ENCODE measurements at places on chromosomes 3 and 15.

DNA sequence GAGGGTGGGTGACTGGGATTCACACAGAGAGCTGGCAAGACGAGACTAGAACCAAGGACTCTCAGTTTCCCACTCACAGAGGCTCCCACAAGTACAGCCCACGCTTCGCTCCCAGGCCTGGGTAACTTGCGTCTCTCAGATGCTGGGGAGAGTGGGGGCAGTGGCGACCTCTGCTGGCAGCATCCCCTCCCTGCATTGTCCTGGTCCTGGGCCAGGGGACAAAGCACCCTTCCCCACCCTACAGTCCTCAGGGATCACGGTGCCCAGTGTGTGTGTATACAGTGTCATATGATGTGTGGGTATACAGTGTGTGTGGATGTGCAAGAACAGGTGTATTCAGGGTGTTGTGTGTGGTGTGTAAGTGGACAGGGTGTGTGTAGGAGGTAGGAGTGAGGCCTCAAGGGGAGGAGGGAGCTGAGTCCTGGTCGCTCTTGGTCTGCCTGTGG, 12.8 kb downstream of the VILL start:
- DNase-seq = no peak

DNA sequence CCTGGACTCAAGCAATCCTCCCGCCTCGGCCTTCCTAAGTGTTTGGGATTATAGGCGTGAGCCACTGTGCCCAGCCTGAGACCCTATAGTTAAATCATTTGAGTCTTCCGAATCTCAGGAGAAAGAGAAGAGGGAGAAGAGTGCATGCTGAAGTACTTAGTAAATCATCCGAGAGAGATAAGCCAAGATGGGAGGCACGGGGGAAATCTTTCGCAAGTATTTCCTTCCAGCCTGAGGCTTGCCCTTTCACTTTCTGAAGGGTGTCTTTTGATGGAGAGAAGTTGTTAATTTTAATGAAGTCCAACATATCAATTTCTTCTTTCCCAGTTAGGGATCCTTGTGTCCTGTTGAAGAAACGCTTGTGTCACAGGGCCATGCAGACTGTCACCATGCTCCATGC, 97.1 kb upstream of the SLC6A6 start:
- DNase-seq = no peak

- no peak for DNase-seq
Measured at GRCh38 chr3:120569222-120570057, 26.7 kb upstream of the NDUFB4 start.

DNA sequence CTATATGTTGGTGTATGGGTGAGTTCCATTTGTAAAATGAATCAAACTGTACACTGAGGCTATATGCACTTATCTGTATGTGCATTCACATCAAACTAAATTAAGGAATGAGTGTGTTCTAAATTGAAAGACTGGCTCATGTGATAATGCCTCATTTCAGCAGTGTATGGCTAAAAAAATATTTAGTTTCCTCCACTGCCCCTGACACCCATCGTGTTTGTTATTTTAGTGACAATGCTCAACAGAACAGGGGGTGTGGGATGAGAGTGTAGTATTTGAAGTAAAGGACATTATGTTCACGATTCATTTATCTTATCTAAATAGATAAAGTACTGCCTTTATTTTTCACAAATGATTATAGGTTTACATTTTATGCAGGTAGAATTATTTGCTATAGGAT, 301.1 kb upstream of the ARPP21 start:
- DNase-seq = no peak

DNA sequence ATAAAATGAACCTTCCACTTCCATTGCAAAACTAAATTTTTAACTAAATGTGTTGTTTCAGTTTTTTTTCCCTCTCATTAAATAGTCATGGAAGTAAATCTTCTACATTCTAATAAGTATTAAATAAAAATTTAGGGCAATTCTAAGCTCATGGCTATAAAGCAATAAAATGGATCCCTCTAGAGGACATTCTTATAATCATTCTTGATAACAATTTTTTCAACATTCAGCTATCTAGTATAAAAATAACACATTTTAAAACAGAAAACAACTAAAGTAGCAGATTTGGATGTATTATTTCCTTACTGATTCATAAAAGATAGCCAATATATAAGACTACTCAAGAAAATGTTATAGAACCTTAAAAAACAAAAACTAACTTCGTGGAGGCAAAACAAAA, 393.1 kb downstream of the PLOD2 start:
- no peak for DNase-seq

DNA sequence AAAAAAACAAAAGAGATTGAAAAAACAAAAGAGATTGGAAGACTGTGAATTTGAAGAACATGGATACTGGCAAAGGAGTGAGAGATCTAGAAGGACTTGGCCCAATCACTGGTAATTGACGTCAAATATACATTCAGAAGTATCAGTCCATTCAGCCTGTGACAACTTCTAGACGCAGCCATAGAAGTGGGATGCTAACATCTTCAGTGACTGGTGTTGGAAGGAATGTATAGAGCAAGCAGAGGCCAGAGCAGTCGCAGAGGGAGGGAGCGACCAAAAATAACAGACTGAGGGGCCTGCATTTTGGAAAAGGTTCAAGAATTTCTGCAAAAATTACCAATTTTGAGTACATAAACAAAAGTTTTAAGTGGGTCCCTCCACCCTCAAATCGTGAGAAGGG, 473.3 kb downstream of the CADM2 start:
- no peak for DNase-seq

DNA sequence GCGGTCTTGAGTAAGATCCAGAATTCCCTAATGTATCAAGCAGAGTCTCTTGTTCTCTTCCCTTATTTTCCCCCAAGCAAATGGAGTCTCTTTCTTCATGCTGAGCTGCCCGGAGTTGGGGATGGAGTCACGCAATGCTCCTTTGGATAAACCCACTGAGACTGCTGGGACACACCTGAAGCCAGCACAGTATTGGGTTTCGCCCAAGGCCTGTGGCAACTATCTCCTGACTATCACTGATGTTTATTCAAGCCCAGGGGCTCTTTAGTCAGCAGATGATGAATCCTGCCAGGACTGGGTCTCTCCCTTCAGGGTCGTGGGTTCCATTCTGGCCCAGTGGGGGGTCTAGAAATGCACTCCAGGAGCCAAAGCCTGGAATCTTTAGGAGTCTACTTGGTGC, 11.3 kb downstream of the USF3 start:
- no peak for DNase-seq

DNA sequence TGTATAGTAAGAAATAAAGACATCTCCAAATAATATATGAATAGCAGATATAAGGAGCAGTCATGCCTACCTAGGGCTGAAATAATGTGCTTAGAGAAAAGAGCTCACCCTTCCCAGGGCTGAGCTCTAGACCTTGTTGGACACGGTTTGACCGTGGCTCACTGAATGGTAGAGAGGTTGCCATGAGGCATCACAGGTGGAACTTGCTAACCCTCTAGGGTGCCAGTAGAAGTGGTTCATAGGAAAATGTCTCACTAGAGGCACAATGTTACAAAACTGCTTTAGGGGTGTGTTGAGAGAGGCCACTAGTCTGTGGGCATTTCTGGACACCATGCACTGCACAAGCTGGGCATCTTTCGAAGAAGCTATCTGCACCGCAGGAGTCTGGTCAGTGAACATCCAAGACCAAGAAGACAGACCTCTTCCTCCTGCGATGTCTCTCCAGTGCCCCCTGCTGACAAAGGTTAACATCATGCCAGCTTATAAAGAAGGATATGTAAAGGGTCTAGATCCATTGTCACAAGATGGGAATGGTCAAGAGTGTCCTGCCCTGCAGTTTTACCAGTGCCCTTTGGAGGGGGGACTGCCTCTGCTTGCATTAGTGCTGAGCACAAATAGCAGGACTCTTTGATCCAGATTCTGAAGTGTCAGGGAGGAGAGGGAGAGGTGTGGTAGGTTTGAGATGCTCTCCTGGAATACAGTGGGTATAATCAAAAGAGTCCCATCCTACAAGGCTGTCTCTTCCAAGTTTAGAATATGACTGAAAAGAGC, 266.8 kb downstream of the ZNF385D start:
- peak; percentile 59 for DNase-seq

DNA sequence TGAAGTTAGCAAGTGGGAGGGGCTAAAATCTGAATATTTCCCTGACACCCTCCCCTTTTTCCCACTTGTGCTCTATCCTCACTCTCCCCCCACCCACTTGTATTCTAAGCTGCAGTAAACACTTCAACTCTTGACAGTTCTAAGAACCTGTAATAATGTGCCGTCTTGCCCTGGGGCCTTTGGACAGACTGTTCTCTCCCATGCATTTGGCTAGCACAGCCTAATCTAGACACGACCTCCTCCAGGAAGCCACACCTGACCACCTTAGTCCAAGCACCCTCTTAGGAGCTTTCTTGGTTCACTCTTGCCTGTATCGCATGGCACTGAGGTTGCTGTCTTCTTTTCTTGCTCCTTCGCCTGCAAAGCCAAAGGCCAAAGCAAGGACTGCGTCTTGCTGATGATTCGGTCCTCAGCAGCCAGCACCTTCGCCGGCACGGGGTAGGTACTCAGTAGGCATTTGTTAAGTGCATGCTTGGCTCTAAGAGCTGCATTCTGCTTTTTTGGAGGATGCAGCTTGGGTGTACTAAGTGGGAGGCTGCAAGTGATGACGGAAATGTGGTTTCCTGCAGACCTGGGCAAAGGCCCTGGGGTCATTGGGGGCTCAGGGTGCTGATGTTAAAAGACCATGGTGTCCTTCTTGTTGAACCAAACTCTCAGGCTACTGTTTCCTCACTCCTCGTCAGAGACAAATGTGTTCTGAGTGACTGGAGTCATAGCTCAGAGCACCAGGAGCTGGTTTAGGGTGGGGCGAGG, 2.0 kb upstream of the ZNF710 start:
- no peak for DNase-seq

GRCh38 chr15:78565951-78566774, 843 bp downstream of the CHRNA5 start:
- no peak for DNase-seq

DNA sequence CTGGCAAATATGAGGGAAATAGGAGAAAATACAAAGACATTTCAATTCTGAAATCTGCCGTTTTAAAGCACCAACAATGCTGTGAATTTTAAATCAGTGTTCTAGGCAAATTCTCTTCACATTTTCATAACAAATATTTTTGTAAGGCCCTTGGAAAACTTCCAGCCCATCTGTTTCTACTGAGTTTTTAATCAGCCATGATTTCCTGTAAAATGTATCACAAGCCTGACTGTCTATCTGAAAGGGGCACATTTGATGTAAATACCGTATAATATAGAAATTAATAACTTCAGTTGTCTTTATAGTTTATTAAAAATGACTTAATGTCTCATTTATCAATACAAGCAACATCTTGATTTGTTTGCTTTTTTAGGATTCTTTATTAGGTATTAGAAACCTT, 454.7 kb downstream of the PYDC2 start:
- DNase-seq = no peak

GRCh38 chr3:52136513-52136912, 17.7 kb downstream of the POC1A start:
- DNase-seq = no peak

DNA sequence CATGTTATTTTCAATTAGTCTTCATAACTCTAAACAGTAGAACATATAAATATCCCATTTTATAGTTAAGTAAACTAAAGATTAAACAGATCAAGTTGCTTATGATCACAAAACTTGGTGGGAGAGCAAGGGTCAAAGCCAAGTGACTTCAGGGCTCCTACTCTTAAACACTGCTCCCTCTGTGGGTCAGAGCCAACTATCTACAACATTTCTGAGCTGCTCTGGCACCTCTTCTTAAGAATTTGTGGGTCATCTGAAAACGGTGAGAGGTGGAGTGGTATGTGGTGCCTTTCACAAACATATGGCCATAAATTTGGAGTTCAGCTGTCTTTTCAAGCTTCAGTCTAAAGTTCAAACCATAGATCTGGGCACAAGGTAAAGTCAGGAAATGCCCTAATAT, 10.9 kb downstream of the ATG3 start:
- DNase-seq = no peak

- DNase-seq = no peak
Measured at GRCh38 chr3:33442190-33442589, 2.0 kb upstream of the UBP1 start.

DNA sequence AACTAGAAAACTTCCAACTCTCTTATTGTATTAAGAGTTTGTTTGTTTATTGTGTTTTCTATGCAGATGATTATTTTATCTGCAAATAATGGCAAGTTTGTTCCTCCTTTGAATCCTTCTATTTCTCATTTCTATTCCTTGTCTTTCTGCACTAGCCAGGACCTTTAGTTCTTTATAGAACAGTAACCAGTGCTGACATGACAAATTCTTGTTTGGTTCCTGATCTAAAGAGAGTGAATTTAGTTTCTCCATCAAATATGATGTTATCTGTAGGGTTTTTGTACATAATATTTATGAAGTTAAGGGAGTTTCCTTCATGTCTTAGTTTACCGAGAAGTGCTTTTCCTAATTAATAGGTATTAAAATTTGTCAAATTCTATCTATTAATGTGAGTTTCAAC, 100.8 kb upstream of the STRIT1 start:
- DNase-seq = no peak

- DNase-seq = no peak
Measured at GRCh38 chr3:110758208-110758607, 313.4 kb upstream of the NECTIN3 start.

GRCh38 chr15:60124460-60125070, 120.5 kb downstream of the FOXB1 start:
- no peak for DNase-seq

Data from RPMI8226 (cell line).